Left cardiac atrium (tissue), 4 donors: ENCODE measurements at places on chromosomes 12 and 14. TPM values are rescaled to one million over a fixed set of nuclear protein-coding genes. Genes with fewer than 3 reads are reported as not detected.

The PUS7L gene
- total RNA-seq: 6.8 TPM

The KRT6C gene
- total RNA-seq: not detected

The EPS8 gene
- total RNA-seq: 46.9 TPM

The CPNE6 gene
- not detected for total RNA-seq

The COX8C gene
- total RNA-seq: not detected

The KLRF1 gene
- total RNA-seq: 0.31 TPM

The TAS2R20 gene
- 0.94 TPM for total RNA-seq

The CELA1 gene
- not detected for total RNA-seq

The PAX9 gene
- not detected for total RNA-seq

The TEX52 gene
- total RNA-seq: not detected

The SIX1 gene
- 0.77 TPM for total RNA-seq

The OR6C2 gene
- not detected for total RNA-seq

The KICS2 gene
- 5.1 TPM for total RNA-seq

The IFNG gene
- not detected for total RNA-seq
